ENCODE measurements at places on chromosomes 6 and 20.

GRCh38 chr6:11096109-11096508 lies 2.5 kb downstream of the SMIM13 start:
- DNase-seq, result no peak

- no peak for DNase-seq
Measured at GRCh38 chr6:157665180-157665579, 157.9 kb upstream of the SNX9 start.

- DNase-seq, result no peak
Measured at GRCh38 chr6:91824331-91824730, 1237.5 kb upstream of the MAP3K7 start.

GRCh38 chr20:7977709-7978108 lies 37.5 kb upstream of the HAO1 start:
- no peak for DNase-seq

DNA sequence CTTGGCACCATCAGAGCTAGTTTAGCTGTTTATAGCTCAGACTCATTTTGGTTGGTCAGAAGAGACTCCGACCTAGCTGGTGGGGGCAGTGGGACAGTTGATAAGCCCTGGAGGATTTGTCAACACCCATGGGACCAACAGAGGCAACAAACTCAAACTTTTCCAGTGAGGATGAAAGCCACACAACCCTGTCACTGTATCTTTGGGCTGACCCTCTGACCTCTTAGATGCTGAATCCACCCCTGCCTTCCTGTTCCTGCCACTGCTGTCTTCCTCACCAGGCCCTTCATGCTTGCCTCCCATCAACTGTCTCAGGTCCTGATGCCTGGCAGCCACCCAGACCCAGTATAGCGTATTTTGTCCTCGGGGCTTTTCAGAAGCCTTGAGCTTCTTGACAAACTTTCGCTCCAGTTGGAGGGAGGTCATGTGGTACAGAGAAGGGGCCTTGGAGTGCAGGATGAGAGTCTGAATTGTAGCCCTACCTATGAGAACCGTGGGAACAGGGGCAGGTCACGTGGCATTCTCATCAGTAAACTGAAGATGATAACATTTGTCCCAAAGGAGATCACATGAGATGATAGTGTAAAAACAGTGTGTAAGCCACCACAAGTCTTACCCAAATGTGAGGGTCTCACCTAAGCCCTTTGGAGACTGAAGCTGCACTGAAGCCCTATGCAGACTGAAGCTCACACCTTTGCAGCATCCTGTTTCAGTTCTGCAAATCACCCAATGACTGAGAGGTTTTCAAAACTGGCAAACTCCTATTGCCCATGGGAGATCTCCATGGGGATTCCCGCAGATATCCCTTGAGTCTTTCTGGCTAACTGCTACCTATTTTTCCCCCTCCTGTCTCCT lies 72.0 kb upstream of the F13A1 start:
- no peak for DNase-seq

- no peak for DNase-seq
Measured at GRCh38 chr6:29720863-29721262, 2.4 kb upstream of the HLA-F start.

DNA sequence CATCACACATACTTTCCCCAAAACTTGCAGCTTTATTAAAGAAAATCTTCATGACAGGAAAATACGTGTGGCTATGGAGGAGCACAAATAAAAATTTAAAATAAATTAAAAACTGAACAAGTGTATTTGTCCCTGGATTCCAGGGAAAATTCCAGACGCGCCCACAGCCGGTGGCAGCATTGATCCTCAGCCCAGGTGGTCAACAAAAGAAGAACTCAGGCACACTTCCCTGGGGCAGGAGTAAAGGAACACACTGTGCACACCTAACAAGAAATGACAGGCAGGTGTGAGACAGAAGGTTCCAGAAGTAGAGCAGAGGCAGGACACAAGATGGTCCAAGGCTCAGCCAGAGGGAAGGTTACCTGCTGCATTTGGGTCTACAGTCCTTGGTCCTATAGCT lies 36.3 kb downstream of the FOXA2 start:
- no peak for DNase-seq

DNA sequence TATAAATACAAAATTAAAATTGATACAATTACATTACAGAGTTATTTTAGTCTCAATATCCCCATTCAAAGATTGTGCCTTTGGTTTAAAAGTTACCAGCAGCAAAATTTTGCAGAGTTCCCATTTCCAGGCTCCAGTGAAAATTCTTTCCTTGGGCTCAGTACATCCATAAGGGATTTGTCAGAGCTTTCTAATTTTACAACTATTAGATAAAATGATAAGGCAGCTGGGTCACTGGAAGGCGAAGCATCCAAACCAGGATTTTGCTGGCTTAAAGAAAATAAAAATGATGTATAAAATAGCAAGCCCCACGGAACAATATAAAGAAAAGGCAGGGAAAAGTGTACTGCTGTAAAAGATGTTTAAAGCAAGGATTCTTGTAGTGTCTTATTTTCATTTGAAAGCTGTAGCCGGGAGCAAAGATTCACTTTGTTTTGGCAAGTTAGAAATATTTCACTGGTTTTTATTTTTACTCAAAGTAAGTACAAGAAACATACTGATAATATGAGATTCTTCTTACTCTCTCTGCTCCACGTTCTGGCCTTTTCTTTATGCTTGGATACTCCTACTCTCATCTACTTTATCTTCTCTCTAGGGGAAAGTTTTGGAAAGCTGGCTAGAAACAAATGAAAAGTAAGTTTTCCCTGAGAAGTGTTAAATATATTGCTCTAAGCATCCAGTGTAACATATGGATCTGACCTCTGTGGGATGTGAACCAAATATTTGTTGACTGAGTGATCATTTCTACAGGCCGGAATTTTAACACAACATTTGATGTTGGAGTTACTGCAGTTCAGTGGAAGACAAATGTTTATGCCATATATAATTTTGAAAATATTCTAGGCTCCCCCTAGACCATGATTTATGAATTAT lies 488.4 kb downstream of the PHF3 start:
- no peak for DNase-seq

DNA sequence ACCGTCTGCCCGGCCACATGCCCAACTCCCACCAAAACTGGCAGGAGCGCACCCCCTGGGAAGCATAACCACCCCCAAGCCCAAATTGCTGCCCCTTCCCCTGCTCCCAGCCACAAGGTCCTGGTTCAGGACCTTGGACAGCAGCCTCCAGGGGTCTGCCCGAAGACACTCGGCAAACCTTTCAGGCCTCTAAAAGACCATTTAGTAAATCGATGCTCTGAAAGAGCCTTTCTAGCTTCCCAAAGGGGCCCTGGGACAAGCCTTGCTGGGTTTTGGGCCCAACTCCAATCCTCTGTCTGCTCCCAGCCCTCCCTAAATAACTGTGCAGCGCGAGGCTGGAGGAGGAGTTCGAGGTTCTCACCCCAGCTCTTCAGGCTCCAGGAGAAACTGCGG lies 30.5 kb downstream of the GRM4 start:
- peak; percentile 49 for DNase-seq

DNA sequence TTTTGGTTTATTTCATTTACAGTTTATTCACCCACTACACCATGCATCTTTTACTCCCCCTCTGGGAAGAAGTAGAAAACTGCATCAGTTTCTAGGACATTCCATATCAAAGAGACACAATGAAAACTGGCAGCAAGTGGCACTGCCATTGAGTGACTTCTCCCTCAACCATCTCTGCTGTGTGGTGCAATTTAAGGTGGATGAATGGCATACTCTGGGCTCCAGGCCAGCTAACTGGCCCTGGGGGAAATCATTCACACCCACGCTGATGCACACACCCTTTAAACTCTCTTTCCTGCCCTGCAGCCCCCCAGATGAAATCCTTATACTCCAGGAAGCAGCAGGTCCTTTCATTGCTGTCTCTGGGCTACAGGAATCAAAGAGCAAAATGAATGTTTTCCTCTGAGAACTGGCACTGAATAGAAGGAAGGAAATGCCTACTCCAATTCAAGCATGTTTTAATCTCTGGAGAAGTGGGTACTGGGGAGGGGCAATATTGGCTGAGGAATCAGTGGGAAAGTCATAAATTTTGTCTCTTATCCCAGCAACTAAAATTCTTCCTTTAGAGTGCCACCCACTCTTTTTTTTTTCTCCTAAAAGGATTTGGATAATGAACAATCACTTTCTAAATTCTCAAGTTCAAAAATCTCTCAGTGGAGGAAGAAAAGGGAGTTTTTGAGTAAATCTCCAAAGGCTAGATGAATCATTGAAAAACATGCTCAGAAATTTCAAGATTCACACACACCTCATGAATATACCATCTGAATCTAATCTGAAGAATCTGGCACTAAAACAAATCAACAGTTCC lies 16.9 kb upstream of the RFPL4B start:
- no peak for DNase-seq

- peak; percentile 76 for DNase-seq
Measured at GRCh38 chr20:44651684-44652423, at the start of gene ADA. ADA (minus strand) TSS chr20:44651699; CDS start chr20:44651607, 92 bp downstream.

- DNase-seq, result no peak
Measured at GRCh38 chr6:47245745-47246371, 63.8 kb downstream of the TNFRSF21 start.

- DNase-seq, result no peak
Measured at GRCh38 chr6:75290136-75290945, 5.7 kb upstream of the TMEM30A start.

GRCh38 chr20:7269452-7269851 lies 502.0 kb downstream of the BMP2 start:
- no peak for DNase-seq

GRCh38 chr6:43836507-43837240 lies 66.7 kb downstream of the VEGFA start:
- DNase-seq, result no peak

- no peak for DNase-seq
Measured at GRCh38 chr6:7721649-7722048, 4.2 kb upstream of the BMP6 start.

DNA sequence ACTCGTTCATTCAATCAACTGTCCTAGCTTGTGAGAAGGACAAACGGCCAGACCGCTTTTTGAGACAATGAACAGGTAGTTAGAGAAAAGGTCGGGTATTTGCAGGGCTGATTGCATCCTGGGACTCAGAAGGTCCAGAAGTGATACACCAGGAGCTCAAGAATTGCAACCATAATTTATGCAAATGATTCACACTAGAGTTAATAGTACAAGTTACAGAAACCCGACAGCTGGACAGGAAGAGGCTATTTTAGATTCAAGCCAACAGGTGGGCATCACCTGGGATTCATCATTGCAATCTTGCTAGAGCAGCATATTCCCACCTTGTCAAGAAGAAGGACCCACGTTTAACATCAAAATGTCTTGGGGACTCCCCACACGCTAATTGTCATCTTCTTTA lies 83.5 kb downstream of the TNFAIP3 start:
- no peak for DNase-seq

DNA sequence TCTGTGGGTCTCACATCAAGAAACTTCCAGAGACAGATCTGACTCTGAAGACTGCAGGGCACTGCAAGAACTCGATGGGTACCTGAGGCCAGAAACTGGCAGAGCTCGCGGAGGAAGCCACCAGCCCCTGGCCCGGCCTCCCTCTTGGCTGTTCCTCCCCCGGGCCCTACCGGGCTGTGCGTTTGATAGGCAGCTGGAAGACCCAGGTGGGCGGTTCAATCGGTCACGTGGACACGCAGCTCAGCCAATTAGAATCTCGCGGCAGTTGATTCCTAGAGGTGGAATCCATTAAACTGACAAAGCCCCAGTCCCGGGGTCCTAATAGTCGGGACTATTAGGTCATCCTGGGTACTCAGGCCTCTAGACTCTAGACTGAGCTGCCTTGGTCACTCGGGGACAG lies 154.2 kb upstream of the PROKR2 start:
- no peak for DNase-seq

- no peak for DNase-seq
Measured at GRCh38 chr6:73299151-73299971, 36.4 kb upstream of the KHDC1 start.

DNA sequence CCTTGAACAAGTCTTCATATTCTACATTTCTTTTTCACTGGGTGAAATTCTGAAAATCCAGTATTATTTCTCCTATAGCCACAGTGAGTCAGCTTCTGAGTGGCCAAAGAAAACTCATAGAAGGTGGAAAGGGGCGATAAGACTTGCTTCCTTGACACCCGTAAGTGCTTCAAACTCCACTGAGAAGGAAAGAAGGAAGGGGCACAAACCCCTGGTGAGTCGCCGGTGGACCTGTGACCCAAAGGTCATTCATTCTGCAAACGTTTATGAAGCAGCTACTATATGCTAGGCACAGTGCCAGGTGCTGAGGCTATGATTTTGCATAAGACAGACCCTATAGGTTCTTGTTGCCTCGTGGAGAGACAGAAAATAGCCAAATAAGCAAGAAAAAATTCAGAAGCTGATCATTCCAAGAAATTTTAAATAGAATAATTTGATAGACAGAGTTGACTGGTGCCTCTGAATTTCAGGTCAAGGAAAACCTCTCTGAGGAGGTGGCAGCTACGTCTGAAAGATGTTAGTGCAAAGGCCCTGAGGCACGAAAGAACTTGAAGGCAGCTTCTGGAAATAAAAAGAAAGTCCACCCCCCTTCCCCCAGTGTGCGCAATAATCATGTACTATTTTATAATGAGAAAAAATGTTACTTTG lies 118.2 kb downstream of the CD24 start:
- no peak for DNase-seq

DNA sequence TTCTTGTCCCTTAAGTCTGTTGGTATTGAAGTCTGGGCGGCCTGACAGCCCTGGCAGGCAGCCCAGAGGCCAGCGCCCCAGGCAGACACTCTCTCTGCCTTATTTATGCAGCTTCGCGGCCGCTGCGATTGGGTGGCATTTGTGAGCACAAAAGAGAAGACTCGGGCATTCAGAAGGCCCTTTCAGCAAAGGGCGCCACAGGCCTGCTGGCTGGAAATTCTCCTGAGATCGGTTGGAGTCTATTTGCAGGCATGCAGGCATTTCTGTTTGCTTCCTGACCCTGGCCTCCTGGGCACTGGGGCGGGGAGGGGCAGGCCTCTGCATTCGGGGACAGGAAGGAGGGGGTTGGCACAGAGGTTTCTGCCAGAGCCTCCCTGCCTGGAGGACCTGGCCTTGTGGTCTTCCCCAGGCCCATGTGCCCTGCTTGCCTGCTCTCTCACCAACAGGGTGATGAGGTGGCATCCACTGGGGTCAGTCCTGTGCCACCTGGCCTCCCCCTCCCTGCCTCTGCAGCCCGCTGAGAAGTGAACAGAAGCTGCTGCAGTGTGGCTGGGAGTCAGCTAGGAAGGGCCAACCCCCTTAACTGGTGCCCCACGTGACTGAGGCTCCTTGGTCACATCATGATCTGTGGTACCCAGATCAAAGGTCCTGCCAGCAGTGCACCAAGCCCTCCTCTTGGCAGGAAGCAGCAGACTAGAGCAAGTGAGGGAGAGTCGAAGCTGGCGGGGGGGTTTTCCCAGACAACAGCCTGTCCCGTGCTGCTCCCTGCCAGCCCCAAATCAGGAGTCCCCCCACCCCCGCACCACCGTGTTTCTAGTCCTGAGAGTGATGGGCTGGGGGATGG lies 16.6 kb upstream of the CCDC167 start:
- DNase-seq, result peak; percentile 76

- DNase-seq, result no peak
Measured at GRCh38 chr20:37228082-37228481, 33.5 kb downstream of the GHRH start.

GRCh38 chr6:98946879-98947410 lies 801 bp downstream of the FBXL4 start:
- DNase-seq, result peak; percentile 46

All from activated naive CD8-positive, alpha-beta T cell treated with anti-CD3 and anti-CD28 coated beads, Interleukin-2, amount 10 ng/mL, durations not matched to agents 7 days and 5 days (primary cell).